ENCODE measurements at places on chromosomes 2 and 18.

GRCh38 chr2:74501335-74502071 lies 2.1 kb upstream of the LBX2 start:
- peaks cover 51% of the 10 kb centered on the region for H3K4me1 ChIP-seq
- H3K27me3 ChIP-seq: peaks cover 88% of the 10 kb centered on the region
- peak overlapping the region; percentile 68 for H3K4me3 ChIP-seq
- H3K27ac ChIP-seq: no peak overlapping the region
- DNase-seq: no peak

GRCh38 chr2:234278556-234279255 lies 218.2 kb downstream of the ARL4C start:
- no peaks in the 10 kb centered on the region for H3K27me3 ChIP-seq
- H3K27ac ChIP-seq: no peak overlapping the region
- DNase-seq: no peak
- no peak overlapping the region for H3K4me3 ChIP-seq

GRCh38 chr2:112682101-112682500 lies 36.4 kb downstream of the SLC20A1 start:
- no peak overlapping the region for H3K4me3 ChIP-seq
- no peak overlapping the region for H3K27ac ChIP-seq
- no peak for DNase-seq
- H3K27me3 ChIP-seq: no peaks in the 10 kb centered on the region
- H3K36me3 ChIP-seq: no peaks in the 10 kb centered on the region

DNA sequence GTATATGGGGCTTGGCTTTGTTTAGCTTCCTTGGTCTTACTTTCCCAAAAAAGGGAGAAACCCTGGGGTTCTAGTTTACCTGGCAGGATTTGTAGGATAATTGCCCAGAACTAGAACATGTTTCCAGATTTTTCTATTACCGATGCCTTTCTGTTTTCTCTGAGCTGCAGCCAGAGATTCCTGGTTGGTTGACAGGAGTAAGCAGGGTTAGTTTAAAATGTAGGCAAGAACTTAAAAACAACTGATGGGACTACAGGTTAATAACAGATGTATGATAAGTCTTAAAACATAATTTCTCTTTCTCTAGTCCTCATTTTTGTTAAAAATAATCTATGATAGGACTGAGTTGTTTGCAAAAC lies 38.9 kb upstream of the GMCL1 start:
- H3K27ac ChIP-seq: peak overlapping the region; percentile 97
- peaks cover 5% of the 10 kb centered on the region for H3K36me3 ChIP-seq
- no peak for DNase-seq

DNA sequence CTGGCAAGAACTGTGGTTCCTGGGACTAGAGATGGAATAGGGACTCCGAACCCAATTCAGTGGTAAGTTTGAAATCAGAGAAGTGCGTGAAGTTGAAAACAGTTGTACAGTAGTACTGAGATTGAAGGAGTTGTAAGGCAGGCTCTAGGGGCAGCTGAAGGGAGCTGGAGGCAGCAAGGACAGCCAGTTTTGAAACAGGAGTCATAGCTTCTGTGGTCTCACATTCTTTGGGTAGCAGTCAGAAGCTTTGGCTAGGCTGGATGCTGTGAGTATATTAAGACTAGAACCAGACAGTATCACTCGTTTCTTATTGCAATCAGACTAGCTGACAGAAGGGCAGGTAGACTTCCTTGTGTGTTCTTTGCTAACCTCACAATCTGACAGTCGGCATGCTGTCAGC lies 64.5 kb upstream of the ADAM23 start:
- H3K4me1 ChIP-seq: no peaks in the 10 kb centered on the region
- H3K36me3 ChIP-seq: no peaks in the 10 kb centered on the region
- no peak overlapping the region for H3K4me3 ChIP-seq

GRCh38 chr2:191041418-191042161 lies 27.6 kb upstream of the STAT1 start:
- H3K4me1 ChIP-seq: no peaks in the 10 kb centered on the region
- no peaks in the 10 kb centered on the region for H3K36me3 ChIP-seq
- H3K4me3 ChIP-seq: no peak overlapping the region
- no peaks in the 10 kb centered on the region for H3K27me3 ChIP-seq
- DNase-seq: no peak

DNA sequence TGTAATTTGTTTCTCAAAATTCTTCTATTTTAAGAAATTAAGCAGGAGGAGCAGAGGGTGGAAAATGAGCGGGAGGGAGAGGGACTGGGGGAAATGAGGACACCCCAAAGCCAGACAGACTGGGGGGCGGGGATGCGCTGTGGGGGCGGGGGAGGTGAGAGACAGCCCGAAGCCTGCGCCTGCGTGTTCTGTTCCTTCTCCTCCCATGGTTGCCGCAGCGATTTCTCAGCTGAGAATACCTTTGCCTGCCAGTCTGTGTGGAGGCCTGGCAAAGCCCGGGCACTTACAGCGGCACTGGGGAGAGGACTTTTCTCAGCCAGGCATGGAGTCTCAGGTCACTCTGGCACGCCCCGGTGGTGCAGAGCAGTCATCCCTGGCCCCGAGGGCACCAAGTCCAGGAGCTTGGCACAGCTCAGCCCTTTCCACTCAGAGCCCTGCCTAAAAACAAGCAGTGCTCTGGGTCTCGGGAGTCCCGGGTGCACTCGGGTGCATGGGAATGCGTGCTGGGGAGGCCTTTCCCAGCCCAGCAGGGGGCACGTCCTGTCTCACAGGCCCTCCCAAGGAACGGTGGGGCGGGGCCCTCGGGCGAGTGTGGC lies 289.3 kb upstream of the HS6ST1 start:
- no peak overlapping the region for H3K27ac ChIP-seq
- DNase-seq: no peak
- no peaks in the 10 kb centered on the region for H3K36me3 ChIP-seq
- H3K27me3 ChIP-seq: peaks cover 2% of the 10 kb centered on the region
- no peak overlapping the region for H3K4me3 ChIP-seq

Measured in mesothelial cell of epicardium (in vitro differentiated cells).